Stimulated activated CD4-positive, alpha-beta T cell treated with anti-CD3 and anti-CD28 coated beads, Interleukin-12 subunit alpha, Interleukin-12 subunit beta, amount 100 ng/mL, for 48 hours (primary cell): ENCODE measurements at places on chromosomes 7 and 10.

DNA sequence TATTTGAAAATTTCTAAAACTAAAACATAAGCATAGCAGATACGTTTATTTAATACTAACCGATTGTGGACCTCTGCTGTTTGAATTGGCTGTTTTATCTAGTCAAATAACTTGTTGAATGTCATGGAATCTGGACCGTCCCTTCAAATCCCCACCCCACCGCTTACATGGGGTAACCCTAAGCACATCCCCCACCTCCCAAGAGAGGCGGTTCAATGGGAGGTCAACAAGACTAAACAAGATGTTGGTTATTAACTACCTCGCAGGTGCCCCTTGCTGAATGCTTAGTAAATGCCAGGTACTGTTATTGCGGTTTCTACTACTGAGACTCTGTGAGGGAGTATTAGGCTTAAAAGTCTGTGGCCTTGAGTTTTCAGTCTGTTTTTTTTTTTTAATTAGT is 70.9 kb downstream of the DAGLB start:
- DNase-seq = no peak

DNA sequence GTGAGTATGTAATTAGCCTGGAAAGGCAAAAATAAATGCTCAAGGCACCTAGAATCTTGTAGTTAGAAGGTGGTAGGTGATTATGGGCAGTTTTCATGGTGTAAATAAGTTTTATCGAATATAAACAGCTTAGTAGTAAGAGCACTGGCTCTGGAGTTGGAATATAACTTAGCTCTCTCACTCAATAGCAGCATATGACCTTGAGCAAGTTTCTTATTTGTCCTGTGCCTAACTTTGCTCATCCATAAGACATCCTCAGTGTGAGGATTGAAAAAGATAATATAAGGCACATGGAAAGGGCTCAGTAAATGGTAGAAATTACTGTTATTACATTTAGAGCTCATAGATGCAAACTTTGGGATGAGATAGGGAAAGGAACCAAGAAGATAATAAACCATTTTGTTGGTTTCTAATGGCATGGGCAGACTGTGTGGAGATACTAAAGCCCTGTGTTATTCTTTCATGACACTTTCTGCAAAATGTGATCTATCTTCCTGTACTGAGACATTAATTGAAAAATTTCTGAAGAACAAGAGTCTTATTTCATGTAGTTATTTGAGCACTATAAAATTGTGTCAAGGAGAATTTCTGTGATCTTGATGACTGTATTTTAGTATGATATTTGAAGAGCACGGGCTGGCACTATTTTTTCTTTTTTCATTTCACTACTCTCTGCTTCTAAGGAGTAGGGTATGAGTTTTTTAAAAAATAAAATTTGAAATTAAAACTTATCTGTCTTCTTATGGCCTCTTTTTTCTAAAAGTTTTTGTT is 3.1 kb downstream of the SLK start:
- no peak for DNase-seq

DNA sequence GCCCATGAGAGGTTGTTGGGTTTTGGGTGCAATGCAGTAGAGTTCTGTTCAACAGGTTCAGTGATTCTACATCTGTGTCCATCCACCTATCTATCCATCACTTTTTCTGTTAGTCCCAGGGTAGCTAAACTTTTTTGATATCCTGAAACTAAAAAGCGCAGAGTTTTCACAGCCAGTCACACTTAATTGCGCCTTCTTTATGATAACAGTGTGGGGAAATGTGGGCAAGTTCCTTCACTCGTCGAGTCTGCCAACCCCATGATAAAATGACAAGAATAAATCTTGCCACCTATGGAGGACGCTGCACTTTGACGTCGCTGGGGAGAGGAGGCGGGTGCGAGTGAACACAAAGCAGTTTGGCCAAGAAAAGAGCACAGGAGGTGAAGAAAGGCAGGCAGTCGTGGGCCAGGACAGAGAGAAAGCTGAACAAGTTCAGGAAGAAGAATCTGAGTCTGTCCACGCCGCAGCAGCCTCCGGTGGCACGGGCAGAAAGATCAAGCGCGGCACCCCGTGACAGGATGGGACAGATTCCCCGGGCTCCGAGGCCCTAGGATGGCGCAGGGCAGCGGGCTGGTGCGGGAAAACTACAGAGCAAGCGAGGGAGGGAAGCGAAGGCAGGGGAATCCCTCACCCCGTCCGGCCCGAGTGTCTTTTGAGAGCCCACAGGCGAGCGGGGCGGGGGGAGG is 9.2 kb downstream of the SP8 start:
- DNase-seq = no peak

GRCh38 chr7:135522509-135522908 is 12.6 kb upstream of the CNOT4 start:
- no peak for DNase-seq

GRCh38 chr10:132449051-132449810 is 52.2 kb downstream of the PWWP2B start:
- DNase-seq = no peak

DNA sequence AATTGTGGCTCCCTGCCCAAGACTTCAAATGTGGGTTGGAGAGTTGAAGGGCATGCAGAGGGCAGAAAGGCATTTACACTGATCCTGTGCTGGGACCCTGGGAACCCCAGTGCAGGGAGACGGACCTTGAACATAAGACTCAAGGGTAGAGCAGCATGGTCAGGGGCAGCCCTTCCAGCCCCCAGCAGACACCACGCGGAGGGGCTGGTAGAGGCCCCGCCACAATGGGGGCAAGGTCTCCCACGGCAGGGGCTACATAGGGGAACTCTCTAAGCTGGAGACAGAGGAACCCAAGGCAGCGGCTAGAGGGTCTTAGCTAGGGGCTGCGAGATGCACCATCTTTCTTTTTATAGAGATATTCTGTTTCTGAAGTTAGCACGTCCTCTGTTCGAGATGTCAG is 45.2 kb upstream of the EBF3 start:
- DNase-seq = no peak

DNA sequence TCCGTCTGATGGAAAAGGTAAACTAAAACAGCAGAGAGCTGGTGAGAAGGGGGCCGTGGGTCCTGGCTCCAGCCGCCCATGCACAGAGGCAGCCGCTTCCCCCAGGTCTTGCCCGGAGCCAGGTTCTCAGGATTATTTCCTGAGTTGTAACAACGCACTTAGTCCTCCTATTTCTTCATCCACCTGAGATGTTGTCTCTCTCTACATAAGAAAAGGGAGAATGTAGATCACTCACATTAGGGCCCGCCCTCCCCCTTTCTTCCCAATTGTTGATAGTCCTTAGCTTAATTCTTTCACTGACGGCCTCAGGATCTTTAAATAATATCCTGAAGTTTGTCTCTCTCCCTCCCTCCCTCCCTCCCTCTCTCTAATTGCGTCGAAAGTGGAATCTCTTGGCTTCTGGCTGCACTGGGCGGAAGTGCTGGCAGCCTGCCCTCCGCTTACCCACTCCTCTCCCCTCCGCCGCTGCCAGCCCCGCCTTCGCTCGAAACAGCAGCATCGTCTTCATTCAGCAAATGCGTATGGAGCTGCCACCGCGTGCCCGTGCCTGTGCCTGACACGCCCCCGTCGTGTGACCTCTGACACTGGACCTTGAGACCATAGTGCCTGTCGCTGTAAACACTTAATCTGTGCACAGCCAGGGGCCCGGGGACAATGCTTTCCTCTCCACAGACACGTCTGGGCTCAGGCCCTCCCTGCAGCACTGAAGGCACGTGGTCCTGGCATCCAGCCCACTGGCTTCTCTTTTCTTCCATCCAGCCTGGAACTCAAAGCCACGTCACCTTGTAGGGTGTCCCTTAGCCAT is 174.5 kb upstream of the PPP2R2D start:
- DNase-seq = no peak

- DNase-seq = no peak
Measured at GRCh38 chr10:125605167-125605566, 77.8 kb downstream of the TEX36 start.

GRCh38 chr7:15525652-15526263 is 36.1 kb downstream of the AGMO start:
- no peak for DNase-seq

GRCh38 chr7:152674860-152675758 is 832 bp downstream of the XRCC2 start:
- no peak for DNase-seq

DNA sequence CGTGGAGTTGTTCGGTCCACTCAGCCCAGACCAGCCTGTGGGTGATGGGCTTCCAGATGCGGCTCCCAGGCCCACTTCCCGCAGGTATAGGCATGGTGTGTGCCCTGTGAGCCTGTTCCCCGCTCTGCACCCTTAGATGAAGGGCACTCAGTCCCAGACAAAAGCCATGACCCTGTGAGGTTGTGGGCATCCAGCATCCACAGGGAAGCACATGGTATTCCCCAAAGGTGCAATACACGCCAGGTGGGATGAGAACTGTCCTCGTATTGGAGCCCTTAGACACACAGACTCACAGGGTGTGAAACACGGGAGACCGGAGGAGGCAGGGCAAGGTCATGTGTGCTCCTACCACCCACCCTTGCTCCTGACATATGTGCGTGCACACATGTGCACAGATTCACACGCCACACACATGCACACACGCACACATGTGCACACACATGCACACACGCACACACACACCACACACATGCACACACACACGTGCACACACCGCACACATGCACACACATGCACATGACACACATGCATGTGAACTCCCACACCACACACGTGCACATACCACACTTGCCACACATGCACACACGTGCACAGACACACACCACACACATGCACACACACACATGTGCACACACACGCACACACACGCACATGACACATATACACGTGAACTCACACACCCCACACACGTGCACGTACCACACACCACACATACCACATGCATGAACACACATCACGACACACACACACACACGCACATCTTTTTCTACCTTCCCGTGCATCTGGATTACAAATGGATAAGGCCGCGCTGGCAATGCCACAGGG is 319.4 kb downstream of the WDR37 start:
- DNase-seq = no peak

DNA sequence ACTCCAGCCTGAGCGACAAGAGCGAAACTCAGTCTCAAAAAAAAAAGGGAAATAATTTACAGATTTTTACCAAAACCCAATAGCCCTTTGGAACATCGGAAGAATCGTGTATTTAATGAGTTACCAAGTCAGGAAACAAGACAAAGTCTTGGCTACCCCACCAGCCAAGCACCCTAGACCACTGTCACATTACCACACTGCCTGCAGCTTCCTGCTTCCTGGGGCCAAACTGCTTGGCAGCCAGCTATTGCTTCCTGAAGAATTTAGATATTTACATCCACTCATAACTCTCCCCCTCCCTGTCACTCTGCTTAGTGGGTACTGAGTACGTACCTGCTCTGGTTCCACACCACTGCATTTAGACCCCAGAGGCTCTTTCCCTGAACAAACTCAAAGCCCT is 14.1 kb upstream of the TNPO3 start:
- no peak for DNase-seq

DNA sequence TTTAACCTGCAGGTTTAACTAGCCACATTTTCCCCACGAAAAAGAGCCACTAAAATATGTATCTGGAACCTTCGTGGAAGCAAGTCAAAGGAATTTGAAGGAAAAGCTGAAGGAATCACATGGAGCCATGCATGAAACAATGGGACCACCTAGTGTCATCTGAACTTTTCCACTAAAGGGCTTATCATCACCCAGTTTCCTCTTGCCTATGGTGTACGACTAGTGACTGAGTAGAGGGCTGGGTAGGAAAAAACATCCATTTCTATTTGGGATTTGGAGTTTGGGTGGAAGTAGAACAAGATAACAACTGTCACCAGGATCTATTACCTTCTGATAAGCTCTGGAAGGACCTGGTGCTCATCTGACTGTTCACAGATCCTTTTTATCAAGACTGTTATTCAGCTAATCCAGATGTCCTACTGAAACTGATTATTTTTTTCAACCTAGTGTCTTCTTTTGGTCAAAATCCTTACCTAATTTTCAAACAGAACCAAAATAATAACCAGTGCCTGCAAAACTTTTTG is 153.2 kb upstream of the COL1A2 start:
- no peak for DNase-seq
